ENCODE measurements at places on chromosomes 12 and 14. TPM values are rescaled to one million over a fixed set of nuclear protein-coding genes. Genes with fewer than 3 reads are reported as not detected.

MYH6 gene
- polyA plus RNA-seq: not detected

MMP17 gene
- 7.2 TPM for polyA plus RNA-seq

RAPGEF3 gene
- 0.69 TPM for polyA plus RNA-seq

PROX2 gene
- polyA plus RNA-seq: not detected

ABCD2 gene
- not detected for polyA plus RNA-seq

RAD51B gene
- 7.2 TPM for polyA plus RNA-seq

MYO1H gene
- not detected for polyA plus RNA-seq

GUCY2C gene
- polyA plus RNA-seq: not detected

LMNTD1 gene
- polyA plus RNA-seq: not detected

C12orf50 gene
- not detected for polyA plus RNA-seq

GLIPR1L2 gene
- 0.57 TPM for polyA plus RNA-seq

ESPL1 gene
- polyA plus RNA-seq: 15.2 TPM

TAS2R50 gene
- polyA plus RNA-seq: not detected

SYCP3 gene
- polyA plus RNA-seq: 0.22 TPM

SLC39A9 gene
- 40.6 TPM for polyA plus RNA-seq

PRIMA1 gene
- polyA plus RNA-seq: 0.17 TPM

TOMM20L gene
- not detected for polyA plus RNA-seq

HVCN1 gene
- polyA plus RNA-seq: 0.46 TPM

Measured in A549 (cell line).